ENCODE measurements at places on chromosomes 5 and 9. TPM values are rescaled to one million over a fixed set of nuclear protein-coding genes. Genes with fewer than 3 reads are reported as not detected.

ADCY2 gene
- total RNA-seq: 8.4 TPM

KCNV2 gene
- not detected for total RNA-seq

IFNA6 gene
- not detected for total RNA-seq

BARX1 gene
- total RNA-seq: 0.50 TPM

TMEM215 gene
- 0.43 TPM for total RNA-seq

SLC35D2 gene
- total RNA-seq: 77.7 TPM

ADRA1B gene
- total RNA-seq: 2.6 TPM

VPS13A gene
- 64.1 TPM for total RNA-seq

SQSTM1 gene
- total RNA-seq: 372 TPM

GPX3 gene
- total RNA-seq: 40.9 TPM

APC gene
- total RNA-seq: 48.8 TPM

GRCh38 chr5:172418862-172419814 is 35.2 kb downstream of the SH3PXD2B start:
- H3K27me3 ChIP-seq: no peaks in the 10 kb centered on the region
- peak overlapping the region; percentile 93 for H3K27ac ChIP-seq
- no peaks in the 10 kb centered on the region for H3K36me3 ChIP-seq
- peaks cover 49% of the 10 kb centered on the region for H3K4me1 ChIP-seq

DNA sequence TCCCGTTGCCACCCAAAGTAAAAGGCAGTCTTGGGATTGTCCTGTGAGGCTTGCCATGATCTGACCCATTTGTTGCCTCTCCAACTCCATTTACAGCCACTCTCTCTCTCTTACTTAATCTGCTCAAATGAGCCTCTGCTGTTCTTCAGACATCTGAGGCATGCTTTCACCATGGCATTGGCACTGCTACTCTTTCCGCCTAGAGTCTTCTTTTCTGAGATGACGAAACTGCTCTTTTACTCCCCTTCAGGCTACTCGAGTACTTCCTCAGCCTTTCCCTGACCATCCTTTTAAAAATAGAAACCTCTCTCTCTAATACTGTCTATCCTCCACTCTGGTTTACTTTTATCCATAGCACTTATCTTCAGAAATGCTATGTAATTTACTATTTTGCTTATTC is 9.0 kb downstream of the FOCAD start:
- no peak overlapping the region for H3K4me3 ChIP-seq
- peak overlapping the region; percentile 61 for H3K27ac ChIP-seq
- no peaks in the 10 kb centered on the region for H3K36me3 ChIP-seq
- no peaks in the 10 kb centered on the region for H3K27me3 ChIP-seq
- peaks cover 10% of the 10 kb centered on the region for H3K4me1 ChIP-seq

DNA sequence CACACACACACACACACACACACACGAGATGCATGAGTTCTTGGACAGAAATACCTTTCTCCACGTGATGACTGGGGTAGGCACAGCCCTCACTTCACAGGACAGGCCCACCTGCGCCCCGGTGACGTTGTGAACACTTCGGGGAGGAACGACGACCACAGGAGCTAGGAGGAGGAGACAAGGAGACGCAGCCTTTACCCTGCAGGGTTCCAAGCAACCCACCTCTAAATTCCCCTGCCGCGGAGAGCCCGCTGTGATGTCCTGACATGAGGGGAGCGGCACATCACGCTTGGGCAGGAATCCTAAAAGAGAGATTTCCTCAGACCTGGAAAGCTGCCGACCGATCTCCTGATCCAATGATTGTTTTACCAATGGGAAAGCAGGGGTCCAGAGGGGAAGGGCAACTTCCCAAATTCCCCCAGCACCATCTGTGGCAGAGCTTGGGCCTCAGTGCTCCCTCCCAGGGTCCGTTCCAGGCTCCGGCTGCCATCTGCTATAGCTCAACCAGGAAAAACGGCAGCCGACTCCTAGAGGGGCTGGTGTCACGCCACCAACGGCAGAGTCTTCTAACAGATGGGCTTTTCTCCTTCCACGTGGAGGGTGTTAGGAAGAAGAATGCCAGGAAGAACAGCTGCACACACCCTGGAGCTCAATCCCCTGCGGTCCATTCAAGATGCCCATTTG is 10.1 kb downstream of the IGFBPL1 start:
- no peak for DNase-seq
- no peak overlapping the region for H3K4me3 ChIP-seq
- H3K27me3 ChIP-seq: peaks cover 14% of the 10 kb centered on the region
- H3K4me1 ChIP-seq: no peaks in the 10 kb centered on the region
- no peak overlapping the region for H3K27ac ChIP-seq
- no peaks in the 10 kb centered on the region for H3K36me3 ChIP-seq

- H3K27me3 ChIP-seq: no peaks in the 10 kb centered on the region
- DNase-seq: no peak
Observed at GRCh38 chr5:123155446-123155960, 66.5 kb downstream of the PRDM6 start.

GRCh38 chr5:140632366-140633020 is 482 bp downstream of the CD14 start:
- no peak for DNase-seq
- H3K27me3 ChIP-seq: no peaks in the 10 kb centered on the region
- no peaks in the 10 kb centered on the region for H3K36me3 ChIP-seq
- no peak overlapping the region for H3K4me3 ChIP-seq

DNA sequence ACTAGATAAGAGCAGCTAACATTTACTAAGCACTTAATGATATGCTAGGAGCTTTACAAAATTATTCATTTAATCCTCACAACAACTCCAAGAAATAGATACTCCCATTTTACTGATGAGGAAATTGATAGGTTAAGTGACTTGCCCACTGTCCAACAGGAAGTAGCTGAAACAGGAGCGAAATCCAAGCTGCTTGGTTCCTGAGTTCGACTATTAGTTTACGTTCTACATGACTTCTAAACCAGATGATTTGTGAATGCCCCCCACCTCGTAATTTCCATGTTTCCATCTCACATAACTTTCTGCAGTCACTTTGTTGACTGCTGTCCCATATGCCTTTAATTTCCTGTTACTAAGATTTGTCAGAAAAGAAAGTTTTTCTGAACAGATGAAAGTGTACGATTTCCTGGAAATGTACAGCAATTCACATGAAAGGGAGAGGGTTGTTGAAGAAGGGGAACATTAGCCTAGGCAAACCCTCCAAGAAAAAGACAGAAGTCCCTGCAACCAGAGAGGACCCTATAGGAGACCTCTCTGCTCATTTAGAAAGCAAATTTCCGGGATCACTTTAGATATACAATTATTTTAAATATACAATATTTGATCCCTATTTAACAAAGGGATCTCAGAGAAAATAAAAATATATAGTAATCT is 279.1 kb upstream of the EFNA5 start:
- no peak overlapping the region for H3K4me3 ChIP-seq
- H3K36me3 ChIP-seq: no peaks in the 10 kb centered on the region
- H3K27me3 ChIP-seq: no peaks in the 10 kb centered on the region
- H3K27ac ChIP-seq: no peak overlapping the region
- DNase-seq: no peak
- H3K4me1 ChIP-seq: peaks cover 11% of the 10 kb centered on the region

GRCh38 chr9:21286659-21287058 is 18.5 kb downstream of the IFNA5 start:
- peaks cover 5% of the 10 kb centered on the region for H3K27me3 ChIP-seq
- H3K4me3 ChIP-seq: no peak overlapping the region
- H3K4me1 ChIP-seq: no peaks in the 10 kb centered on the region
- H3K27ac ChIP-seq: no peak overlapping the region

GRCh38 chr5:23084815-23085214 is 231.7 kb upstream of the CDH12 start:
- no peak overlapping the region for H3K4me3 ChIP-seq
- no peaks in the 10 kb centered on the region for H3K36me3 ChIP-seq
- DNase-seq: no peak
- no peaks in the 10 kb centered on the region for H3K4me1 ChIP-seq
- H3K27ac ChIP-seq: no peak overlapping the region

GRCh38 chr9:127961613-127962155 is 19.1 kb downstream of the EEIG1 start:
- H3K4me1 ChIP-seq: peaks cover 59% of the 10 kb centered on the region
- peak overlapping the region; percentile 87 for H3K27ac ChIP-seq
- DNase-seq: no peak
- no peaks in the 10 kb centered on the region for H3K36me3 ChIP-seq
- no peak overlapping the region for H3K4me3 ChIP-seq

DNA sequence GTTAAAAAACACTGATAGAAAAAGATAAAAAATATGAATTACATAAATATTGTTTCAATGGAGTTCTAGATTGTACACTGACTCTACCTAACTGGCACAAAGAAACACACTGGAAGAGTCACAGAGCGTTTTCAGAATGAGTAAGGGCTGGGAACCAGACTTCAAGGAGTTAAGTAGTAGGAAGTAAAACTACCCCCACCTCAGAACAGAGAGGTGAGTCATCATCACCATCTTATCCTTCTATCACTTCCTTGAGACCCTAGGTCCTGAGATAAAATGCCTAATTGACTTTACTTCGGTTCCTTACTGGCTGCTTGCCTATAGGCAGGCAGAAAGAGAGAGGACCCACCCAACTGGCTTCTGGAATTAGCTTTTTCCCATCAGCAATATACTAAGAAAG is 79.7 kb downstream of the ELAVL2 start:
- no peaks in the 10 kb centered on the region for H3K36me3 ChIP-seq
- no peak overlapping the region for H3K27ac ChIP-seq
- no peak overlapping the region for H3K4me3 ChIP-seq
- H3K27me3 ChIP-seq: no peaks in the 10 kb centered on the region
- no peaks in the 10 kb centered on the region for H3K4me1 ChIP-seq
- no peak for DNase-seq

GRCh38 chr9:34370970-34371880 is 5.5 kb downstream of the MYORG start:
- no peaks in the 10 kb centered on the region for H3K27me3 ChIP-seq
- no peak overlapping the region for H3K4me3 ChIP-seq
- no peaks in the 10 kb centered on the region for H3K36me3 ChIP-seq
- no peak for DNase-seq

GRCh38 chr9:90309809-90310520 is 332.7 kb downstream of the DIRAS2 start:
- DNase-seq: peak; percentile 38
- no peaks in the 10 kb centered on the region for H3K27me3 ChIP-seq
- no peak overlapping the region for H3K4me3 ChIP-seq

DNA sequence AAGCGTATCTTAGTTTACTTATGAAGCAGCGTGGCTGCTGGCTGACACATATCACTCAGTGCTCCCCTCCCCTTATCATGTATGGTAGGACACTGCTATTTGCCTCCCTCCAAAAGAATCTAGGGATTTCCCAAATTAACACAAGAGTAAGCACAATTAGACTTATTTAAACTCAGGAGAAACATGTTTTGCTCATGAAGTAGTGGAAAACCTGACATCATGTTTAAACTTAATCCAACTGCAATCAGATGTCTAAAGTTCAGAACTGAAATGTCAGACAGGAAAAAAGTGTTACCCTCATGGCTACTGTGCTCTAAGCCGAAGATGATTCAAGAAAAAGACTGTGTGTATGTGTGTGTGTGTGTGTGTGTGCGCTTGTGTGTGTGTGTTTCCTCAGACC is 324.1 kb upstream of the TNC start:
- peaks cover 9% of the 10 kb centered on the region for H3K4me1 ChIP-seq
- H3K27ac ChIP-seq: peak overlapping the region; percentile 47
- H3K4me3 ChIP-seq: no peak overlapping the region
- H3K27me3 ChIP-seq: no peaks in the 10 kb centered on the region
- no peaks in the 10 kb centered on the region for H3K36me3 ChIP-seq

DNA sequence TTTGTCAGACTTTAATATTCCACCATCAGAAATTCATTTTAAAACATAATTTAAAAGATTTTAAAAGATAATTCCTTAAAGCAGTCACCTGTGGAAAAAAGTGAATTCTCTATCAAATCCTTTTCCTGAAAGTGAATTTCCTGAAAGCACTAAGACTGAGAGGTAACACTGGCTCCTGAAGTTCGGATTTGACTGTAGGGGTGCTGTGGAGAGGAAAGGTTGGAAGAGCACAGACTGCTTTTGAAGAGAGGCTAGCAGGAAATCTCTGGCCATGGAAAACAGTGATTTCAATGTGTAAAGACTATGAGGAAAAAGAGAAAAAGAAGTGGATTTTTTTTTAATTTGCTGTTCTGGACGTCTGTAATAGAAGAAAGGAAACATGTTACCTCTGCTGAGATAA is 35.7 kb upstream of the TMEM161B start:
- no peaks in the 10 kb centered on the region for H3K4me1 ChIP-seq
- DNase-seq: no peak
- no peaks in the 10 kb centered on the region for H3K27me3 ChIP-seq
- no peak overlapping the region for H3K27ac ChIP-seq
- no peaks in the 10 kb centered on the region for H3K36me3 ChIP-seq
- no peak overlapping the region for H3K4me3 ChIP-seq

- H3K4me3 ChIP-seq: no peak overlapping the region
- no peaks in the 10 kb centered on the region for H3K27me3 ChIP-seq
Observed at GRCh38 chr9:14107495-14107894, 206.4 kb downstream of the NFIB start.

GRCh38 chr9:110599468-110599867 is 19.9 kb upstream of the SVEP1 start:
- no peaks in the 10 kb centered on the region for H3K27me3 ChIP-seq
- peak overlapping the region; percentile 42 for H3K27ac ChIP-seq
- H3K4me1 ChIP-seq: peaks cover 10% of the 10 kb centered on the region
- no peaks in the 10 kb centered on the region for H3K36me3 ChIP-seq
- DNase-seq: peak; percentile 65
- no peak overlapping the region for H3K4me3 ChIP-seq

- H3K4me1 ChIP-seq: peaks cover 19% of the 10 kb centered on the region
- H3K27ac ChIP-seq: no peak overlapping the region
- H3K27me3 ChIP-seq: no peaks in the 10 kb centered on the region
- H3K4me3 ChIP-seq: no peak overlapping the region
Observed at GRCh38 chr5:96140496-96140895, 178.8 kb upstream of the ELL2 start.

GRCh38 chr5:93236807-93237421 is 344.1 kb downstream of the NR2F1-AS1 start:
- no peak overlapping the region for H3K4me3 ChIP-seq
- no peaks in the 10 kb centered on the region for H3K36me3 ChIP-seq
- no peaks in the 10 kb centered on the region for H3K27me3 ChIP-seq
- no peak overlapping the region for H3K27ac ChIP-seq

GRCh38 chr5:172436879-172437369 is 17.4 kb downstream of the SH3PXD2B start:
- no peaks in the 10 kb centered on the region for H3K36me3 ChIP-seq
- peaks cover 11% of the 10 kb centered on the region for H3K4me1 ChIP-seq
- no peak for DNase-seq
- H3K27me3 ChIP-seq: no peaks in the 10 kb centered on the region
- H3K27ac ChIP-seq: peak overlapping the region; percentile 45

DNA sequence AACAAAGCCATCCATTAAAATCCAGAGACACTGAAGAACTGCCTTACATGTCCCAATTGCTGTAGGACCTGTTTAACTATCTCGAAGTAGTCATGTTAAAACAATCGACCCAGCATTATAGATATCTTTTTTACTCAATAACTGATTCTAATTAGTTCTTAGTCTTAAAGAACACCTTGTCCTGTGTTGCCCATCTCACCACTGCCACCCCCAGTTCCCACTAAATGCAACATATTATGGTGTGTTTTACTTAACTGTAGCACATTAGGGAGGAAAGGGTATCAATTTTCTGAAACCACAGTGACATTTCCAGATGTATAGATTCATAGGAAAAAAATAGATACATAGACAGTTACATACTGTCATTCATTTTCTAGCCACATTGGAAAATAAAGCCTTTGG is 221.2 kb downstream of the MEF2C start:
- H3K36me3 ChIP-seq: no peaks in the 10 kb centered on the region
- H3K4me1 ChIP-seq: peaks cover 3% of the 10 kb centered on the region
- H3K27ac ChIP-seq: no peak overlapping the region
- H3K4me3 ChIP-seq: no peak overlapping the region

- H3K27ac ChIP-seq: no peak overlapping the region
- no peaks in the 10 kb centered on the region for H3K4me1 ChIP-seq
- H3K4me3 ChIP-seq: no peak overlapping the region
Observed at GRCh38 chr5:61141801-61142200, 20.5 kb downstream of the SMIM15 start.

Measured in hepatocyte (in vitro differentiated cells).